ENCODE measurements at places on chromosomes 7 and 10. TPM values are rescaled to one million over a fixed set of nuclear protein-coding genes. Genes with fewer than 3 reads are reported as not detected.

Gene STAMBPL1
- total RNA-seq = 55.2 TPM

Gene PON1
- total RNA-seq = 1.4 TPM

Gene HOXA4
- total RNA-seq = 5.1 TPM

Gene GIMAP6
- total RNA-seq = 30.6 TPM

Gene STEAP1B
- total RNA-seq = 1.1 TPM

Gene TMEM229A
- 1.1 TPM for total RNA-seq

Gene CFTR
- not detected for total RNA-seq

Gene SEC61A2
- total RNA-seq = 4.4 TPM

Gene TMEM72
- total RNA-seq = not detected

Gene SRRM3
- 49.3 TPM for total RNA-seq

Gene RBM20
- 2.3 TPM for total RNA-seq

Gene TUBAL3
- not detected for total RNA-seq

Gene SFTPA1
- not detected for total RNA-seq

Gene CNPY1
- not detected for total RNA-seq

Gene TPST1
- total RNA-seq = 54.7 TPM

Gene IFIT1
- total RNA-seq = 62.3 TPM

Gene FAM25A
- not detected for total RNA-seq

Gene KCP
- total RNA-seq = 0.42 TPM

Gene PPRC1
- total RNA-seq = 12.1 TPM

Gene PDE6C
- total RNA-seq = not detected

Gene CNTNAP2
- total RNA-seq = not detected

Gene RAB11FIP2
- total RNA-seq = 30.8 TPM

Gene NAT16
- not detected for total RNA-seq

Gene EMX2
- not detected for total RNA-seq

Gene LOXL4
- 9.1 TPM for total RNA-seq

Gene SGCE
- total RNA-seq = 158 TPM

Gene ENTPD1
- total RNA-seq = 22.7 TPM

Gene SPDYE2
- not detected for total RNA-seq

Gene MMP21
- total RNA-seq = not detected

Gene GPER1
- total RNA-seq = 3.5 TPM

Gene SPDYE5
- total RNA-seq = not detected

Gene PARP12
- total RNA-seq = 33.4 TPM

Gene STARD3NL
- total RNA-seq = 28.5 TPM

Gene ZNF248
- total RNA-seq = 7.6 TPM

Gene CALML3
- total RNA-seq = not detected

Gene PIP
- not detected for total RNA-seq

Gene NUTM2B
- total RNA-seq = 0.60 TPM

Gene PON2
- 216 TPM for total RNA-seq

Gene PNLIPRP1
- 1.5 TPM for total RNA-seq

Gene RAPGEF5
- 20.1 TPM for total RNA-seq

Gene PHYH
- total RNA-seq = 97.0 TPM

Gene ARHGAP22
- 2.4 TPM for total RNA-seq

Gene LEP
- 0.34 TPM for total RNA-seq

Gene HOXA11
- total RNA-seq = not detected

Gene PRSS58
- not detected for total RNA-seq

Gene ORC5
- total RNA-seq = 16.6 TPM

Gene TET1
- 0.91 TPM for total RNA-seq

Gene VIPR2
- 0.06 TPM for total RNA-seq

Gene RNF148
- total RNA-seq = 4.7 TPM

Gene MTPN
- total RNA-seq = 90.5 TPM
